NCI-H1105 treated with DMSO at 0.1 percent for 48 hours (cell line): ENCODE measurements at places on chromosomes 2 and 18.

GRCh38 chr2:107825206-107825563 lies 1.5 kb upstream of the RGPD4 start:
- DNase-seq: no peak

DNA sequence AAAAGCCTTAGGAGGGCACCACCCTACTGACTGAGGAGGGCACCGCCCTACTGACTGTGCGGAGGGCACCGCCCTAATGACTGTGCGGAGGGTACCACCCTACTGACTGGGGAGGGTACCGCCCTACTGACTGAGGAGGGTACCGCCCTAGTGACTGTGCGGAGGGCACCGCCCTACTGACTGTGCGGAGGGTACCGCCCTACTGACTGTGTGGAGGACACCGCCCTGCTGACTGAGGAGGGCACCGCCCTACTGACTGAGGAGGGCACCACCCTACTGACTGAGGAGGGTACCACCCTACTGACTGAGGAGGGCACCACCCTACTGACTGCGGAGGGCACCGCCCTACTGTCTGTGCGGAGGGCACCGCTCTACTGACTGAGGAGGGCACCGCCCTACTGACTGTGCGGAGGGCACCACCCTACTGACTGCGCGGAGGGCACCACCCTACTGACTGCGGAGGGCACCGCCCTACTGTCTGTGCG lies 150.2 kb upstream of the NFATC1 start:
- no peak for DNase-seq

DNA sequence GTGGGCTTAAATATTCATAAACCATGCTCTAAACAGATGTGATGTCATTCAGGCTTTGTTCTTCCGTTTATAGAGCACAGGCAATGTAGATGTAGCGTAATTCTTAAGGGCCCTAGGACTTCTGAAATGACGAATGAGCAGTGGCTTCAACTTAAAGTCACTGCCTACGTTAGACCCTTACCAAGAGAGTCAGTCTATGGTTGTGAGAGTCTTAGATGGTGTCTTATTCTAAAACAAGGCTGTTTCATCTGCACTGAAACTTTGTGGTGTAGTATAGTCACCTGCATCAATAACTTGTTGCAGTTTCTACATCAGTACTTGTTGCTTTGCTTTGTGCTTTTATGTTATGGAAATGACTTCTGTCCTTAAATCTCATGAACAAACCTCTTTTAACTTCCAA lies 56.0 kb downstream of the PIK3C3 start:
- DNase-seq: no peak

DNA sequence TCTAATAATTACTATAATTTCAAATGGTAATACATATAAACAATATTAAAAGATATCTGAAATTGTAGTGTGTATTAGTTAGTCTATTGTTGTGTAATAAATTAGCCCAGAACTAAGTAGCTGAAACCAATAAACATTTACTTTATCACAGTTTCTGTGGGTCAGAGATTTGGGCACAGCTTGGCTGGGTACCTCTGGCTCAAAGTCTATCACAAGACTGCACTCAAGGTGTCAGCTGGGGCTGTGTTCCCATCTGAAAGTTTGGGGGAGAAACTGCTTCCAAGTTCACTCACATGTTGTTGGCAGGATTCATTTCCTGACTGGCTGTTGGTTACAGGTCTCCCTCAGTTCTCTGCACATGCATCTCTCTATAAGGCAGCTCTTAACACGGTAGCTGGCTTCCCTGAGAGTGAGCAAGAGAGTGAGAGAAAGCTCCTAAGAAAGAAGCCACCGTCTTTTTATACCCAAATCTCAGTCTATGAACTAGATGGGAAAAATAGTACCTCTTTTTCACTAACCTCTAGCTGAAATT lies 25.6 kb upstream of the WIPF1 start:
- DNase-seq: no peak

- no peak for DNase-seq
Measured at GRCh38 chr2:234107861-234108260, 57.4 kb downstream of the SPP2 start.

GRCh38 chr2:36659872-36660312 lies 36.6 kb upstream of the VIT start:
- DNase-seq: no peak

DNA sequence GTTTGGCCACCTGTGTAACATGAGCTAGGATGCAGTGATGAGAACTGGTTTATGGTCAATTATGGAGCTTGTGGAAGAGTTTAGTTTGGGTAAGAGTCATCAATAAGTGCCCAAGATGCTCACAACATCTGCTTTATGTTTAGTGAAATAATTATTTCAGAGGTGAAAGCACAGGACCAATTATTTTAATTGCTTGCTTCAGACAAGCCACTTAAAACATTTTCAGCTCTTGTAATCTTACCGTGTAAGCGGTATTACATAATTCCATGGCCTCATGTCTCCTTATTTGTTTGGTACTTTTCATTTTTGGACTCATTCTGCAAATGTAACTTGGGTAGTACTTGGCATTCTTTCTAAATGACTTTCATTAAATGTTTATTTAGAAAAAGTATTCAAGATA lies 5.4 kb downstream of the B3GNT2 start:
- DNase-seq: peak; percentile 97

GRCh38 chr2:122319539-122320132 lies 564.2 kb downstream of the TSN start:
- no peak for DNase-seq

DNA sequence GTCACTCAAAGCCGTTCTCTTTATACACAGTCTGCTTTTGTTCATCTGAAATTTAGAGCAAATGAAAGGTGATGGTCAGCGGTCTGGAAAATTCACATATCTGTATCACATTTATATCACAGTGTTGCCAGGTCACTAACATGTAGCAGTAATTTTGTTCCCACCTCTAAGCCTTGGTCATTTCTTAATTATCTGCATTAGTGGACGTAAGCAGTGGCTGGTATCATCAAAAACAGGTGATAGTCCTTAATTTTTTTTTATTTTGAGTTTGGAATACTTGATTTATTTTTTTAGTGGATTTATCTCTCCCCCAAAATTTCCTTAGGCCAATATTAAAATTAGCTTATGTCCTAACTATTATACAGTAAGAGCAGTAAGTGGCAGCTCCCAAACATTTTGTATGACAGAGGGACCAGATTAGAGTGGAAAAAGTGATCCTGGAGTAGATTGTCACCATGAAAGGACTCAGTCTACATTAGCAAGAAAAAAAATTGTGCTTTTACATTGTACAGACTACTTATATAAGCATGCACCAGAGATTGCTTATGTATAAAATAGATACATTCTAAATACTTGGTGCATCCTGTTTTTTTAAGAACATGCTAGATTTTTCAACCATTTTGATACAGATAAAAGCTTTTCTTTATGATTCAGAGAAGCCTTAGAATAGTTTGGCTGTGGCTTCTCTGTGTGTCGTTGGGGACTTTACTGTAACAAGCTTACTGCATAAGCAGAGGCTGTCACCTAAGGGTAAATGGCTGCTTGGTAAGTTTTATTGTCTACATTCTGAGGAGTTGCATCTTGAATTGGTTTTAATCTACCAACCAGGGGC lies 65.0 kb downstream of the MAPRE2 start:
- DNase-seq: no peak

GRCh38 chr2:126754240-126755004 lies 98.5 kb downstream of the GYPC start:
- no peak for DNase-seq

DNA sequence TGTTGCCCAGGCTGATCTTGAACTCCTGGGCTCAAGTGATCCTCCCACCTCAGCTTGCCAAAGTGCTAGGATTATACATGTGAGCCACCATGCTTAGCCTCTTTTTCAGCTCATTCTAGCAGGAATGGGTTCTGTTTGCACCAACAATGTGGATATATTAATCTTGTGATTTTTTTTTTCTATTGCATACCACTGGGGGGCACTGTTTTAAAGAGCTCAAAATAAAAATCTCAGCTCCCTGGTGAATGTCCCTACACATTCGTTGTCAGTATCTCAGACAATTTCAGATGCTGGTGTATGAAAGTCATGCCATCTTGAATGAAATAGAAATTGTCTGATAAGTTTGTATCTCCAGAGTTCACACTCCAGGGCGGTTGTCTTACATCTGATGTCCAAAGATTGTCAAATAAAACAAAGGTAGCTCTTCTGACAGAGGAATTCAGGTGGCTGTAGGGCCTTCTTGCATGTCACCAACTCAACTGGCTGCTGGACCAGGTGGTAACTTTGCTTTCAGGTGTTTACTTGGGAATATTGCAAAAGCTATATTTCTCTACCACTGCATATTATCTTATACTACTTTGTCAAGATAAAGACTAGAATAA lies 3.1 kb upstream of the MATN3 start:
- DNase-seq: peak; percentile 54

GRCh38 chr2:160784034-160784433 lies 290.4 kb upstream of the RBMS1 start:
- no peak for DNase-seq

- DNase-seq: no peak
Measured at GRCh38 chr2:233080836-233081229, 20.7 kb downstream of the INPP5D start.

- DNase-seq: peak; percentile 72
Measured at GRCh38 chr2:163735685-163736432, at the start of gene FIGN. Gene FIGN (minus strand): TSS chr2:163736008. CDS start chr2:163734927, 1,081 bp downstream.

DNA sequence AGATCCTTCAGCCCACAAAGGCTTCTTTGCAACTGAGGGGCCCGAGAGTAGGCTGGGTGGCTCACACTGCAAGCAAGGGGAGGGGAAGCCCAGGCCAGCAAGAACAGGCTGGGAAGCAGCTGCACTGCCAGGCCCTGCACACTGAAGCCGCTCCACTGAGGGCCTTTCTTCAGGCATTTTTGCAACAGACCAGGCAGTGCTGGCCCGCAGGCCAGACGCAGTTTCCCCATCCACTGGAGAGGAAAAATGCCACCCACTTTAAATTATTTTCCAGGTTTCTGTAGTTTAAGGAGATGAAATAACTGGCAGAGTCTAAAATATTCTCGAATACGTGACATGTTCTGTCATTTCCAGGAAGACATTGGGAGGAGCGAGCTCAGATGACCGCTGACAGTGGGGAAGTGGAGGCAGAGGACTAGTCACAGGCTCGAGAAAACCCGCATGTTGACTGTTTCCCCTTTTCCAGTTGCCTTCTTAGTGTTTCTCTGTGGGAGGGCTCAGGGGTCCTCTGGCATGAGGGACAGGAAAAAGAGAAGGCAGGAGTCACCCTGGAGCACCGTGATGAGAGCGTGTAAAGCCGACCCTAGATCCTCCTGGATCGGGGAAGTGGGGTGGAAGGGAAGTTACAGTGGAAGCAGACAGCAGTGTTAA lies 53.3 kb upstream of the B3GNT7 start:
- DNase-seq: no peak

- no peak for DNase-seq
Measured at GRCh38 chr18:26646901-26647300, 98.5 kb upstream of the KCTD1 start.

GRCh38 chr18:76051396-76052226 lies 443.4 kb downstream of the ZNF516 start:
- no peak for DNase-seq

DNA sequence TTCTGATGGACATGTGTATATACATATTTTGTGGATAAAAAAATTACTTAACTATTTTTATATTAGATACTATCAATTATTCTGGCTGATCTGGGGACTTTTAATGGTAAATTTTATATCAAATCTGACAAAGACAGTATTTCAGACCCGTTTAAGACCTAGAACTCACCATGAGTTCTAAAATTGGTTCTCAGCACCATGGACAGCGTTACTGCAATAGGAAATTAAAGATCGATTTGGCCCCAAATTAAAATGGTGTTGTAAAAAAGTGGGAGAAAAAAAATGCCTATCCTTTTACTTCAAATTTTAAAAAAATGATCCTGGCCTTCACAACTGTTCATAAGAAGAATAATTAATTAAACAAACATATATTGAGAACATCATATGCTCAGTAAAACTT lies 919 bp upstream of the SCN2A start:
- no peak for DNase-seq

- DNase-seq: no peak
Measured at GRCh38 chr18:47915229-47915628, 15.2 kb downstream of the SMAD2 start.

DNA sequence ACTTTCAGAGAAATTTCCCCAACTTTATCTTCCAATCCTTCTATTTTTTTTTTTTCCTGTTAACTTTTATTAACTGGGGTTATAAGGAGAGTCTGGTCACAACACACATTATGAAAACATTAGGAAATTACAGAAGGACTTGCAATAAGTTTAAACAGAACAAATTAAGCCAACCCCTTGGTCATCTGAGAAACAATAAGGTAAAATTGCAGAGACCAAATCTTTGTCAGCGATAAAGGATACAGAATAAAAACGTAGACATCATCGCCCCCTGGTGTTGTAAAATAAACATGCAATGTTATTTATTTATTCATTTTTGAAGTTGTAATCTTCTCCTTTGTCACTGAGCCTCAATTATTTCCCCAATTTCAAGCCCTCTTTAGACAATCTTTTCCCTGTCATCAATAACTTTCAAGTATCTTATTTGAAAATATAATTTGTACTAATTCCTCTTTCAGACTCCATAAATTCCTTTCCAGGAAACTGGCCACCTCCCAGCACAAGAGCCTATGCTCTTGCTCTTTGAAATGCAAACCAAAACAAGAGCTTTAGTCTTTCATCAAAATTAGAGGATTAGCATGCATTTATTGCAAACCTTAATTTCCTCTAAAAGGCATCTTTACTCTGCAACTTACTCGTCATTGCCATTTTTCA lies 19.5 kb downstream of the G6PC2 start:
- peak; percentile 38 for DNase-seq

GRCh38 chr2:11624893-11625292 lies 45.1 kb downstream of the NTSR2 start:
- DNase-seq: no peak

- no peak for DNase-seq
Measured at GRCh38 chr2:133748007-133748700, 179.9 kb upstream of the NCKAP5 start.

DNA sequence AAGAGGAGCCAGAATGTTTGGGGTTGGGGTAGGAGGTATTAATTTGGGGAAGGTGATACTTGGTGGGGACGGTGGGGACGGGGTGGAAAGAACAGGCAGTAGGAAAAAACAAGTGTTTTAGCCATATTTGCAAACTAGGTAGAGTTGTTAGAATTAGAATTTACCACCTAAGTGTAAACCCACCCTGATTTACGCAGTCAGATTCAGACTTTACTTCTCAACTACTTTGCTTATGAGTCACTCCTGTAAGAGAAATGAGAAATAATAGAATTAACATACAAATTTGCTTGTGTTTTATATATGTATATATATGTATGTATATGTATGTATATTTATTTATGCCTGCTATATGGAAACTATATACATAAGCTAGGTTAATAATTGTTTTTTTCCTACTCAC lies 1168.2 kb upstream of the ZEB2 start:
- no peak for DNase-seq

DNA sequence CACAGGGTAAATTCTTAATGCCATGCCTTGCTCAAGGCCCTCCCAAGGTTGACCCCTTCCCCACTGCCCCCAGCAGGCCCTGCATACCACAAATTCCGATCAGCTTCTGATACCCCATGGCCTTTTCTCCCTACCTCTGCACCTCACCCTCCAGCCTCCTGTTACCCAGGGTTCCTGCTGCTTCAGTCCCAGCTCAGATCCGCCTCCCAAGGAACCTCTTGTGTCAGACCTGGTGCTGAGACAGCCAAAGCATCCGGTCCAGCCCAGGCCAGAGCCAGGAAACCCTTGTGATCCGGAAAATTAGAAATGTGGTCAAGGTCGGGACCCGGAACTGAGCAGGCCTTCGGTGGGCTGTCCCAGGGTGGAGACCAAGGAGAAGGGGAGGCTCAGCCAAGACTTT lies 231.3 kb downstream of the BCL2 start:
- no peak for DNase-seq

GRCh38 chr2:76998152-76998551 lies 524.0 kb downstream of the LRRTM4 start:
- no peak for DNase-seq

- no peak for DNase-seq
Measured at GRCh38 chr2:45323344-45323743, 287.7 kb downstream of the SRBD1 start.
